Brain (organoid and tissue), 16 donors: ENCODE measurements at places on chromosomes 4 and X.

DNA sequence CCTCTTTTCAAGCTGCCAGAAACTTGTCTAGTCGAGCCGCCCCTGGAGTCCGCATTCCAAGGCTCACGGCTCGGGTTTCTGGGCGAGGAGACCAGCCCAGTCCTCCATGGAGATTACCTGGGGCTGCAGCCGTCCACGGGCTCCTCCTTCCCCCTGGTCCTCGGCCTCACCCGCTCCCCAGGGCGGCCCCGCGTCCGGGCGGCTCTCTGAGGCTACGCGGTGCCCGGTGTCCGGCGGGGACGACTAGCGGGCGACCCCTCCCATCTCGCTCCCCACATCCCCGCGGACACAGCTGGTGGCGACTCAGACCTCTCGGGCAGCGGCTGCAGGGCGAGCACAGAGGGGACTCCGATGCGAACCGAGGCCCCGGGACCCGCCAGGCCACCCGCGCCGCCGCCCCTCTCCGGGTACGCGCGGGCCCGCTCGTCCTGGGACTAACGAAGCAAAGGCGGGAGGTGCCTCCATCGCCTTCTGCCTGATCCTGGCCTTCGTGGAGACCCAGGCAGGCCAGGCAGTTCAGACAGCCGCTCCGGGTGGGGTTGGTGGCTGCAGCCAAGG is 159.4 kb downstream of the TRAM1L1 start:
- no peak for DNase-seq

- no peak for DNase-seq
These were observed 40.8 kb upstream of the SETD7 start for GRCh38 chr4:139596684-139597279.

DNA sequence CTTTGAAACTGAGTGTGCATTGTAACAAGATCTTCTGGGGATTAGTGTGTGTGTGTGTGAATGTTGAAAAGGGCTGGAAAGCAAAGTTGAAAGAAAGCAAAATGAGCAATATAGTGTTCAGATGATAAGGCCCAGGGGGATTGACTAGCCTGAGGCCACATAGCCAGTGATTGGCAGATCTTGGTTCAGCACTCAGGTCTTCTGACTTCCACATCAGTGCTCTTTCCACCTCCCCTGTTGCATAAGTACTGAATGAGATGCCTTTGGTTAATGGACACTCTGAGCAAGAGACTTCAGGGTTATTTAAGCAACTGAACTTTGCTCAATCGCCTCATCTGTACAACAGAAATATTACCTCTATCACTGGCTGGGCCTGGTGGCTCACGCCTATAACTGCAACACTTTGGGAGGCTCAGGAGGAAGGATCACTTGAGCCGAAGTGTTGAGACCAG is 120.4 kb downstream of the TMEM164 start:
- no peak for DNase-seq

- DNase-seq: no peak
These were observed 4.0 kb downstream of the GABRA2 start for GRCh38 chr4:46385946-46386345.

- DNase-seq: no peak
These were observed 189.8 kb upstream of the AFF2 start for GRCh38 chrX:148310426-148311165.

- DNase-seq: no peak
These were observed 166.6 kb downstream of the LHFPL1 start for GRCh38 chrX:112513154-112513553.

DNA sequence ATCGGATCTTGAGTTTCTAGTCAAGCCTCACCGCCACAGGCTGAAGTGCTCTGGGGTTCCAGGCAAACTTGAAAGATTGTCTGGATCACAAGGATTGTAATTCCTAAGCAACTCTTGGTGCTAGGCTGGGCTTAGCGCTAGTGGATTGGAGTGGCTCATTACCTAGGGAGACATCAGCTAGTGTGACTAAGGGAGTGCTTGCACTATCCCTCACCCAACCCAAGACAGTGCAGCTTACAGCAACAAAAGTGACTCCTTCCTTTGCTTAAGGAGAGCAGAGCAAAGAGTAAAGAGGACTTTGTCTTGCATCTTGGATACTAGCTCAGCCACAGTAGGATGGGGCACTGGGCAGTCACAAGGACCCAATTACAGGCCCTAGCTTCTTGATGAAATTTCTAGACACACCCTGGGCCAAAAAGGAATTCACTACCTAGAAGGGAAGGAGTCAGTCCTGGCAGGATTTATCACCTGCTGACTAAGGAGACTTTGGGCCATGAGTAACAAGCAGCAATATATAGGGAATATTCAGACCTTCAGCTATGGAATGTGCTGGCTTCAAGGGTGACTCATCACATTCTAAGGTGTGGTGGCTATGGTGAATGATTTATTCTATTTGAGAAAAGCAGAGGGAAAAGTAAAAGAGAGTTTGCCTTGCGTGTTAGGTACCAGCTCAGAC is 1212.4 kb downstream of the PCDH18 start:
- DNase-seq: no peak

DNA sequence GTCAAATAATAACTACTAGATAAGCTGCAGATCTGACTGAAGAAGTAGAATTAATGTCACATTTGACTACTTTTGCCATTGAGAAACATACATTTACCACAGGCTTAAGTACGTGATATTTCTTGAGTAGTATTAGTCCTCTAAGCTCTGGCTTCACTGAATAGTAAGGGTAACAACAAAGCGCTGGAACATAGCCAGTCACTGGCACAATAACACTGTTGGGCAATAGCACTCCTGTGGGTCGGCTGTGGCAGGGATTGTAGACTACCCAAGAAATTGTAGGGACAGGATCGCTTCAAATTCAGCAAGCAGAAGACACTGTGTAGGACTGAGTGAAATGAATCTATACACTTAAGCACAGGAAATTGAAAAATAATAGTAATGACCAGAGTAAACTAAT is 27.1 kb upstream of the IL15 start:
- no peak for DNase-seq

DNA sequence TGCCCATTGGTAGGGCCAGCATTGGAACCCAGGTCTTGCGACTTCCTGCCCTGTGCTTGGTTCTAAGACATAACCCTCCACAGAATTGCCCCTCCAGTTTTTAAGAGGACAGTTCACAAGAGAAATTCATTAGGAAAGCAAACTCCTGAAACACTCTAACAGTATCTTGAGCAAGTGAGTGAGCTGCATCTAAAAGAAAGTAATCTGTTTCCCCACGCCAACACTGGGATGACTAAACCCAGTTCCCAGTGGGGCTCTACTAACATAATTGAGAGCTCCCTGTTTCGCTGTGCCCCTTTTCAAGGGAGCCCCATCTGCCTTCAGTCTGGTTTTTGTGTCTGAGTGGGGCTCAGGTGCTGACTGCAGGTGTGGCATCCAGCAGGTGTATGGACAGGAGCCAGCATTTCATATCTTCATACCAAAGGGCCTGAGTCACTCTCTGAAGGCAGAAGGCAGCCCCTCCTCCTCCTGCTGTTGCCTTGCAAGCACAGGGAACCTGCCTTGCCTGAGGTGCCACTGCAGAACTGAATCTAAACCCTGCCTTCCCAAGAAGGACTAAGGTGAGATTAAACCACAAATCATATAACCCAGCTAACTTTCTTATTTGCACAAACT is 8.0 kb downstream of the AMOT start:
- DNase-seq: no peak

DNA sequence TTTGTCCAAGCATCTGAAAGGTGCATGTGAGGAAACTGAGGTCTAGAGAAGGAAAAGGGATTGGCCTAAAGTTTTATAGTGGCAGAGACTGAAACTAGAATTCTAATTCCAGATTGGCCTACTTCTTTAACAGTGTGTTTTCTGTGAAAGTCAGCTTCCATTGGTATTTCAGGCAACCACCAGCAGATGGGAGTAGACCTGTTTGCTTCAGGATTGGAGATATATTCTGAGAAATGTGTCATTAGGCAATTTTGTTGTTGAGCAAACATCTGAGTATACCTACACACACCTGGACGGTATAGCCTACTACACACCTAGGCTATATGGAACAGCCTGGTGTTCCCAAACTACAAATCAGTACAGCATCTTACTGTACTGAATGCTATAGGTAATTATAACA is 207.3 kb upstream of the RADX start:
- peak; percentile 47 for DNase-seq

GRCh38 chr4:186201535-186202230 is 10.3 kb downstream of the CYP4V2 start:
- DNase-seq: no peak

GRCh38 chrX:74195605-74196004 is 108.4 kb upstream of the ZCCHC13 start:
- no peak for DNase-seq

DNA sequence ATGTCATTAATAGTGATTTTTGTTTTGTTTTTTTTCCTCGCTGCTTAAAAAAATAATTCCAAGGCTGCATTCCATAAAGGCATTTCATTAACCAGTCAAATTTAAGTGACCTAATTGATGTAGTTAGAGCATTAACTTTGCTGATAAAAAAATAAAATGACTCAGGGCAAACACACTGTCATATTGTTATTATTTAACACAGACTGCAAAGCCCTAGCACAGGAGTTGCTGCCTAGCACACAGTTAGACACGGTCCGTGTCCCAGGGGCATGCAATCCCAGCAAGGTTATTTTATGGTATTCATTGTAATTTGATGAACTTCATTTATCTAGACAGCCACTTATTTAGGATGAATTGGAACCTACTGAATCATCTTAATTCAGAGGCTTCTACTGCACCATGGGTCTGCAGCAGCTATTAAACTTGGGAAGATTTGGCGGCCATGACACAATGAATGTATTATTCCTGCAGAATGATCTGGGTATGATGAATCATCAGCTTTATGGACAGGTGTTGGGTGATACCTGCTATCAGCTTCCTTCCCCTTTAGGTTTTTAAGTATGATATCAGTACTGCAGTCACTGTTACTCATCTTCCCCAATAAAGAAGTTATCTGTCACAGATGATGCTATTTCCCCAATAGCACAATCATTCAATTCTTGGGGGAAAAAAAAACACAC is 182.7 kb downstream of the PPARGC1A start:
- no peak for DNase-seq

- DNase-seq: peak; percentile 68
These were observed 13.6 kb downstream of the EXOC1 start for GRCh38 chr4:55866973-55867574.

DNA sequence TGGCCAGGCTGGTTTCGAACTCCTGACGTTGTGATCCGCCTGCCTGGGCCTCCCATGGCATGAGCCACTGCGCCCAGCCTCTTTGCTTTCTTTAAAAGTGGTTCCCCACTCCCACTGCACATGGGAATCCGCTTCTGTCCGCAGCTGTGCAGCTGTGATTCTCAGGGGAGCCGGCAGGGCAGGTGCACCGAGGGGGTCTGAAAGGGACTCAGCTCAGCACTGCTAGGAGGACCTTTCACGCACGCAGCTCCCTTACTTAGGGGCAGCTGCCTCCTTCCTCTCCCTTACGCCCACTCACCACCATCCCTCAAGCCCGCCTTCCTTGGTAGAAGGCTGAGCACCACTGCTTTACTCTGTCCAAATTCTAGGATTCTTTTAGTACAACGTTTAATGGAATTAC is 40.4 kb upstream of the CYP4V2 start:
- no peak for DNase-seq

DNA sequence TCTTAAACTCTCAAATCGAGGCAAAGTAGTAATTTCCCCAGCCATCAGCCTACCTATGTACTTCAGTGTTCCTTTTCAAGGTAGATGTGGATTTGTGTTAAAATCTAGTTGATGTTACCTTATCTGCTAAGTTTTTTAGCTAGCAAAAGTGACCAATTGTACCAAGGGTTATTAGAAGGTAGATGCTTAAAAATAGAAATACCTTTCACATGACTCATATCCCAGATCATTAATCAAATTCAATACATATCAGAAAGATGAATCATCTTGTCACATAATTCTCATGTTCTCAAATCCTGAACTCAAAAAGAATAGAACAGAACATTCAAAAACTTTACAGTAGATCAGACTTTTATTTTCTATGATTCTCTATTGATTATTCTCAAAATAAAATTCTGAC is 3.5 kb downstream of the ENAM start:
- no peak for DNase-seq

- no peak for DNase-seq
These were observed 209.6 kb upstream of the IRS4 start for GRCh38 chrX:108945883-108946523.

- DNase-seq: no peak
These were observed 42.6 kb downstream of the ARFIP1 start for GRCh38 chr4:152822323-152822722.

GRCh38 chrX:110173192-110174175 is 144.4 kb downstream of the AMMECR1 start:
- no peak for DNase-seq

DNA sequence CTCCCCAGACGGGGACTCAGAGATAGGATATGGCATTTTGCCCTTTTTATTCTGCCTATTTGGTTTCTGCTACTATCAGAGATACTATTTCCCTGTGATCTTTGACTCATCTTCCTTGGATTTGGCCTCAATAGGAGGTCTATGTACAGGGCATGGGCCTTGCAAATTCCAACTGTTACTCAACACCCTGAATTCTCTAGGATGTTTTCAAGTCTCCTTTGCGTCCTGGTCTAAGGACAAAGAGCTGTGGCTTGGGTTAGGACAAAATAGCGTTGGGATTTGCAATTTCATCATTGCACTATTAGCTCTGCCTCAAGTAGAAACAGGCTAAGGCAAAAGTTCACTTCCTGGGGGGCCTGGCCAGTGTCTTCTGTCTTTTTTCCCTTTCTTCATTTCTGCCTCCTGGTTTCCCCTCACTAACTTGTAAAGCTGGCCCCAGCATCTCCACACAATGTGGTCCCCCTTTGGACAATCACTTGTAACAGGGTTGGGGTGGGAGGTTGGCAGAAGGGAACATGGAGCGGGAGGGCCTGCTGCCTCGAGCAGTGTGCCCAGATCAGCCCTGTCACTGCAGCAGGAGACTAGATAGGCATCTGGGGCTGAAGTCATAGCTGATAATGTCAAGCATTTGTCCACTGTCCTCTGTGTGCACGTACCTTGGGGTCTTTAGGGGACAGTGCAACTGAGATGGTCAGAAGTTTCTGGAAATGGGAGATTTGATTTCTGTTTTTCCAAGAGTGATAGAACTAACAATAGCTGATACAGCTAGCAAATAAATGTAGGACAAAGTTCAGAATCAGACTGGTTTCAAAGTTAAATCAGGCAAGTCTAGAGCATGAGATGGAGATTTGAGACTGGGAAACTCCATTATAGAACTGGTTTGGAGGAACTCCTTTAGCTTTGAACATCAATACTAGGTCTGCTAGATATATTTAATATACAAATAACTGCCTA is 25.8 kb upstream of the STBD1 start:
- DNase-seq: no peak

DNA sequence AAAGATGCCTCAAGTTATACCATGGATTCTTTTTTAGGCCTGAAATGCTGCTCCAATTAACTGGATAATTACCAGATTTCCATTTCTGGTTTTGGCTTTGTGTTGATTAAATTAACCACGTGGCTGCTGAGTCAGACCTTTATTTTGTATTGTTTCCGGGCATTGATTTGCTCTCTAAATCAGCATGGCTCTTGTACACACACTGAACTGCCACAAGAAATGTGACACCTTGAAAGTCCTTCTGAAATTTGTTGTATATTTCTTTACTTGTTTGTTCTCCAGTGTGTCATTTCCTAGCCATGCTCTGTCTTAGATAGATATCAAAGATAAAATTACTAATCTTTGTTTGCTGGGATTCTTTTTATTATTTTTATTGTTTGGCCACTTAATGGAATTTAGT is 11.7 kb downstream of the MTTP start:
- DNase-seq: no peak

- no peak for DNase-seq
These were observed 19.7 kb upstream of the AMELX start for GRCh38 chrX:11273544-11273943.

- DNase-seq: no peak
These were observed 110.3 kb upstream of the PDHA2 start for GRCh38 chr4:95729596-95729995.
